Ascending aorta (tissue), 2 donors: ENCODE measurements at places on chromosomes 6 and 20.

GRCh38 chr6:157312757-157313156 is 10.6 kb downstream of the TMEM242 start:
- no peak for DNase-seq

DNA sequence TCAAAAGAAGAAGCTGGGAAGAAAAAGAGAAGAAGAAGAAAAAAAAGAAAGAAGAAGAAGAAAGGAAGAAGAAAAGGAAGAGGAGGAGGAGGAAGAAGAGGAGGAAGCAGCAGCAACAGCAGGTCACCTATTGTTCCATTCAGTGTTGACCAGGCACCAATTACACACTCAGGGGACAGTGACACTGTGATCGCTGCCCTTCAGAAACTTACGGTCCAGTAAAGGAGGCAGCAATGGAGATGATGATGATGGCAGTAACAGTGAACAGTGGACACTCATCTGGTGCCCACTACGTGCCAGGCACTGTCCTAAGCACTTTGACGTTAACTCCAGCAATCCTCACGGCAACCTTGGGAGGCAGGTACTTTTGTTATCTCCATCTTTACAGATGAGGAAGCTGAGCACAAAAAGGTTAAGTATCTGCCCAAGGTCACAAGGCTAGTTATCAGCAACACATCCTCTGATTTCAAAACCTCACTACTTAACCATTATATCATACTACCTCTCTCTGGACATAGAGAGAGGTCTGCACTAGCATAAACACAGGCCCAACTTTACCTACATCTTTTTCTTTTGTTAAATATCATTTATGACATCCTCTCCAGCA is 83.2 kb downstream of the SLC22A23 start:
- DNase-seq, result no peak

DNA sequence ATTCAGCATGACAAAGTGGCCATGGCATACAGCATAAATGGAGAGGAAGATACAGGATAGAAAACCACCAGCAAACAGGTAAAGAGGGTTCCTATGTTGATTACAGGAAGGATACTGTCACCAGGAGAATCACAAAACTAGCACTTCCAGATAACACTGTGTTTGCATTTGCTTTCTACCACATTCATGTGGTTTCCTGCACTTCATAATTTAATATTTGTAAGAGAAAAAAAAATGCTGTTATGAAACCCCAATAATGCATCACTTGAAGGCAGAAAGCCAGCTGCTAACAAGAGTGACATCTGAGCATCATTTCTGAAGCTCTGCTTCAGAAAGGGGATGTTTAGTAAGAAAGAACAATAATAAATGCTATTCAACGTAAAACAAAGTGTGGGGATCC is 106.6 kb downstream of the ATXN1 start:
- DNase-seq, result no peak

DNA sequence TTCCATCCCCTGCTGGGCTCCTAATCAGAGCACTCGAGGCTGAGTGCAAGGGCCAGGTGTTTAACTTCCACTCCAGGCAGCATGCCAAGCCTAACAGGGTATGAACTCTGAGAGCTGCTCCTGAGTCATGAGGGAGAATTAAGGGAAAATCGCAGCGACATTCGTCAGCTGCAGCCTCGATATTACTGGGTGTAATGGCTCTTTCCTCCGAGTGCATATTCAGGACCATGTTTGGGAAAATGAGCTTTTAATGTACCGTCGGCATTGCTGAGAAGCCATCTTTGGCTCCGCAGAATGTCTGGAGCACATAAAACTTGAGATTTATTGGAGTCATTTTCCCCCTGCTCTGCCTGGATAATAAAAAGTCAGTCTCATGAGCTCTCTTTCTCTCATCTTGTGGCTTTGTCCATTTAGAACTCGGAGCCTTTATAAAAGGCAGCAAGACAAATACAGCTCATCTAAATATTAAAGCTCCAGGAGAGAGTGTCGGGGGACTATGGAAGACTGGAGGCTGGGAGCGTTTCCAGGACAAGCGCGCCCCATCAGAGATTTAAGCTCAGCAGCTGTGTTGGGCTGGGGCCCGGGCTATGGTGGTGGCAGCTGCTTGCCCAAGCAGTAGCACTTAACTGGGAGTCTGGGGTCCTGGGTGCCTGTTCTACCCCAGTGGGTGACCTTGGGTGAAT is 103.7 kb downstream of the TOX2 start:
- peak; percentile 83 for DNase-seq

GRCh38 chr20:3082955-3083952 is 1.3 kb downstream of the AVP start:
- no peak for DNase-seq

- no peak for DNase-seq
Measured at GRCh38 chr20:34200023-34200422, 41.2 kb upstream of the ASIP start.

DNA sequence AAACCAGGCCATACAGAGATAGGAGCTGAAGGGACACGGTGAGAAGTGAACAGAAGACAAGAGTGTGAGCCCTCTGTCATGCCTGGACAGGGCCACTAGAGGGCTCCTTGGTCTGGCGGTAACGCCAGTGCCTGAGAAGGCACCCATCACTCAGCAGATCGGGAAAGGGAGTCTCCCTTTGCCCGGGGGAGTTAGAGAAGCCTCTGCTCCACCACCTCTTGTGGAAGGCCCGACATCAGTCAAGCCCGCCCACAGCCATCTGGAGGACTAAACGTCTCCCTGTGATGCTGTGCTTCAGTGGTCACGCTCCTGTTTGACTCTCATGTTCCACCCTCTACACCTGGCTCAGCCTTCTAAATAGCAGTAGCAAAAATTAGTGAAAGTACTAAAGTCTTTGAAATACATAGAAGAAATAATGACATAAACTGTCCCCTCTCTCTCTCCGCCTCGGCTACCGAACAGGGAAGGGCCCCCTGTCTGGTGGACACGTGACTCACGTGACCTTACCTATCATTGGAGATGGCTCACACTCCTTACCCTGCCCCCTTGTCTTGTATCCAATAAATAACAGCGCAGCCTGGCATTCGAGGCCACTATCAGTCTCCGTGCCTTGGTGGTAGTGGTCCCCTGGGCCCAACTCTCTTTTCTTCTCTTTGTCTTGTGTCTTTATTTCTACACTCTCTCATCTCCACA is 66.7 kb downstream of the RPP21 start:
- no peak for DNase-seq

DNA sequence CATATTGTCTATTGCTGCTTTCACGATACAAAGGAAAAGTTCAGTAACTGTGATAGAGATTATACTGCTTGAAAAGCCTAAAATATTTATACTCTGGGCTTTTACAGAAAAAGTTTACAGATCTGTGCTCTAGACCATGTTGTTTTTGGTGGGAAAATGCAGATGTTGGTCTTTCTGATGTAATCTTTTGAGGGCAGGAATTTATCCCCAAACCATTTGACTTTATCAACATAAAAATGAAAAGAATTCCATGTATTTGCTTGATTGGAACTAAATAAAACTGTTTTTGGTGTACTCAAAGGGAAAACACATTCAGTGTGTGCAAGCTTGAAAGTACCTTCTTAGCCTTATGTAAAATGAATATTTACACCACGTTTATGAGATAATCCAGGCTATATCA is 603.5 kb downstream of the KHDRBS2 start:
- DNase-seq, result no peak

- no peak for DNase-seq
Measured at GRCh38 chr6:79168695-79168980, 65.8 kb downstream of the HMGN3 start.

DNA sequence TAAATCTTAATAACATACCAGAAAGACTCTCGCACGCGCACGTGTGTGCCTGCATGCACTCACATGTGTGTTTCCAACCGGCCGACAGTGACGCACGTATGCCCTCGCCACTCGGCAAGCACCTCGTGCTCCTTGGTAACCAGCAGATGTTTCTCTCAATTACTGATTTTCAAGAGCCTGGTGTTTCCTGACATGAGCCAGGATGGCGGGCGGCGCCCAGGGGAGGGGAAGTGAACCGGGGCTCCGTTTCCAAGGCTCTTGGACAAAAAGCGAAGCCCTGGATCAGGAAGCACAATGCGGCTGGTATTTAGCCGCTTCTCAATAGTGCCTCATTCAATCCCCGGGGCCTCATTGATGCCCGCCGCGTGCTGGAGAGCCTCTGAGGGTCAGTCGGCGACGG is 37.7 kb downstream of the PMEPA1 start:
- peak; percentile 84 for DNase-seq

DNA sequence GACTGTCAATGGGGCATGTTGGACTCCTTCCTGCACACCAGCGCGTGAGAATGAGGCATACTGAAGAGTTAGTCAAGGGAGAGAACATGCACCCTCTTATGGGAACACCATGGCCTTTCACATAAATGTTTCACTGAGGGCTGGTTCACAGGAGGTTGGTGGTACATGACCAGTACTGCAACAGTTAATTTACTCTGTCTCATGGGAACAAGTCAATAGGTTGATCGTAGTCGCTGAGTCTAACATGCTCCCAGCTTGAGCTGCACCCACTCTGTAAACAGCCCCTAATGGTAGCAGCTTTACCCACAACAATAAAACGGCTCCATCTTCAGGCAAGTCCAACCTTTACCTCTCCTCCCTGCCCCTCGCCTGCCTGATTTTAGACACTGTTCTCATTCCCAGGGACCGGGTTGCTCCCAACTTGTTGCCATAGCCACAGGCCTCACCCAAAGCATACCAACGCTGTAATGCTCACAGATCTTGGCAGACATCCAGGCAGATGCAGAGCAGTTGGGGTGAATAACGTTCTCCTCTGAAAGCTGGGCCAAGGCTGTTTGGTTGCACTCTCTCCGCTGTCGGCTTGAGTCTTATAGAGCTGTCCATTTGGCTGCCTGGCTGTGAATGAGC is 111.3 kb downstream of the LY86 start:
- peak; percentile 80 for DNase-seq
